ENCODE measurements at places on chromosomes 3 and 15.

- no peak for DNase-seq
These were observed 84.7 kb upstream of the LRRN1 start for GRCh38 chr3:3714572-3714971.

DNA sequence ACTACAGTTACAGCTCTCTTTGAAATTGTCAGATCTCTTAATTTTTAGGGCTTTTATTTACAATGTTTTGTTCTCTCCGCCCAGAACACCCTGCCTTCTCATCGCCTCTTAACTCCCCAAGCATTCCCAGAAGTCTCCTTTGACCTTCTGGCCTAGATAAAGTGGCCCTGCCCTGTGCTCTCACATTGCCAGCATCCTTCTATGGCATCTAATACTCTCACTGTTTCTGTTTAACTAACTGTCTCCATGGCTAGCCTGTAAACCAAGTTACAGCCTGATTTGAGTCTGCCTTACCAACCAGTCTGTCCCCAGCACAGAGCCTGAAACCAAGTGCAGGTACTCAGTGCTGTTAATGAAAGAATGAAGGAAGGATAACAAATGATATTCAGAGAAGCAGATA, 19.9 kb downstream of the COL8A1 start:
- DNase-seq, result no peak

DNA sequence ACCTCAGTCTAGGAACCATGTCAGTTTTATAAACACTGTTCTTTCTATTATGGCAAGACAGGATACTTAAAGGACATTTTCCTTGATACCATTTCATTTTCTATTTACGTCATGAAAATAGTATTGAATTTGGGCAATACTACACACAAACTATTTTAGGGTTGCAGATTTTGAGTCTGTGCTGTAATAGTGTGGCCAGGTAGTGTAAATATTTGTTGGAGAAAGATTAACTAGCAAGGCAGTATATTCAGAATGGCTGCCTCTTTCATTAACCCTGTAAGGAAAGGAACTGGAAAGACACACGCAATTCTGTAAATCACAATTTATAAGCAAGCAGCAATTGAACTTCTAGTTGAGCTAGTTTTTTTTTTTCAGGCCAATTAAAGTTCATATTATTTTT, 2.0 kb downstream of the CTXND1 start:
- no peak for DNase-seq

DNA sequence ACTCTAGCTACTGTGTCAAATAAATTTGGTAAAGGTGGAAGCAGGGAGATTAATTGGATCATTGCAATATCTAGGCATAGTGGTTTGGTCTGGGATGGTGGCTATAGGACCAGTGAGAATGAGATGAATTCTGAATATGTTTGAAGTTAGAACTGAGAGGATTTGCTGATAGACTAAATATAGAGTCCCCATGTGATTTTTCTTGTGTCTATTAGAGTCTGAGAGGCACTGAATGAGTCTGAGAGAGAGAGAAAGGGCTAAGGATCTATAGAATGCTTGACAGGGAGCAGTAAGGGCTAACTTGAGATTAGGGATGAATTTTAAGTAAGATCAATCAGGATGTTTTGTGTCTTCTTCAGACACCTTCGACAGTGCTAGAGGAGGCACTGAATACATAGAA, 77.9 kb upstream of the CHL1 start:
- no peak for DNase-seq

DNA sequence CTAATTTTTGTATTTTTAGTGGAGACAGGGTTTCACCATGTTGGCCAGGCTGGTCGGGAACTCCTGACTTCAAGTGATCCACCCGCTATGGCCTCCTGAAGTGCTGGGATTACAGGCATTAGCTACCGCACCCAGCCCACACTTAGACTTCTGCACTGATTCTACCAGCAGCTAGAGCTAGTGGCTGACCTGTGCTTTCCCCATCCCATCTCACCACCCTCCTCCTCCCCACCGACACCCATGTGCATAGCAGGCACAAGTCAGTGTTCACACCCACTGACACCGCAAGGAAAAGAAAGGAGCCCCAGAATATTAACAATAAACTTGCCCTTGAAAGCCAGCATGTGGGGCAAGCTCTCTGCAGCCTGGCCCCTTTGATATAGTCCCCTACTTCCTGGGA, 11.2 kb upstream of the ABTB1 start:
- DNase-seq, result no peak

GRCh38 chr15:56871867-56872266, 46.6 kb upstream of the TCF12 start:
- no peak for DNase-seq

GRCh38 chr3:89954137-89954536, 846.7 kb downstream of the EPHA3 start:
- no peak for DNase-seq

DNA sequence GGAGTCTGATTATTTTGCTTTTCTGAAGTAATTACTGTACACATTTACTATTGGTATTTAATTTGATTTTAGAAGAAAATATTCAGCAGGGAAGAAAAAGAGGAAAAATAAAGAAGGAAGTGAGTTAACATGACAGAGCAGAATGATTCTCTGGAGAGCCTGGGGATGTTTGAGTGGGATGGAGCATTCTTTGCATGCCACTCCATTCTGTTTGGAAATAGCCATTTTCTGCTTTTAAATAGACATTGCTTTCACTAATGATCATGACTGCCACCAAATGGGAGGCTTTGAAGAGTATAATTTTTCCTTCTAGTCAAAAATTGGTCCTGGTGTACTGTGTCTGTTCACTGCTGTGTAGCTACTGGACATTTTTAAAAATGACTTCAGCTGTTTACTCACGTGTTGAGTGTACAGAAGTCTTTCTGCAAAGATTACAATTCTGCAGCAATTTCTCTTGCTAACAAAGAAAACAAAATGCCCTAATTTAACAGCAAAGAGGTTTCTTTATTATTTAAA, 196.1 kb downstream of the RYR3 start:
- DNase-seq, result no peak

GRCh38 chr3:13142552-13143380, 69.5 kb upstream of the IQSEC1 start:
- DNase-seq, result no peak

DNA sequence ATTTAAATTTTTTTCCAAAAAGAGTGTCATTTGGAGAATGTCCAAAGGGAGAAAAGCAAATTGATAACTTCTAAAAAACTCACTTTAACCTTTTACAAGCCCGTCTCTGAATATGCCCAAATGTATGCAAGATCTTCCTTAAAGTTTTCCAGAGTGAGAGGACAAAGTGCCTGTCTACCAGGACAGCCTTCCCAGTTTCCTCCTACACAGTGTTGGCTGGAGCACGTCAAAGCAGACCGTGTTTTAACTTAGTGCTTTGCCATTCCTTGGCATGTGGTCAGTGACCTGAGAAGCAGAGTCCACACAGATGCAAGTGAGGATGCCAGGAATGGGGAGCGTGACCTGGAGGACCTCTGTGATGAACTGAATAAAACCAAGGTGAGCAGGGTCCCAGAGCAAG, 245.7 kb downstream of the FAM43A start:
- no peak for DNase-seq

DNA sequence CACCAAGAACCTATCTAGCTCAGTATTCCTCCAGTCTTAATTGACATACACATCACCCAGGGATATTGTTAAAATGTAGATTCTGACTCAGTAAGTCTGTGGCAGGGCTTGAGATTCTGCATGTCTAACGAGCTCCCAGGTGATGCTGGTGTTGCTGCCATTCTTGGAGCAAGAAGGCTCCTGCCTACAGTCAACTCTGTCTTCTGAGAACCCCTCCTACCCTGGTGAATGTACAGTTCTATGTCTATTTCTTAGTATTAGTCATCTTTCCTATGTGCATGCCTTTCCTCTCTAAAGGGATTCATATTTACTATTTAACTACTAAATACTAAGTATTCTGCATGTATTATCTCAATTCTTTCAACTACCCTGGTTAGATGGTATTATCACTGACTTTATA, 268.7 kb downstream of the EDEM1 start:
- DNase-seq, result no peak

DNA sequence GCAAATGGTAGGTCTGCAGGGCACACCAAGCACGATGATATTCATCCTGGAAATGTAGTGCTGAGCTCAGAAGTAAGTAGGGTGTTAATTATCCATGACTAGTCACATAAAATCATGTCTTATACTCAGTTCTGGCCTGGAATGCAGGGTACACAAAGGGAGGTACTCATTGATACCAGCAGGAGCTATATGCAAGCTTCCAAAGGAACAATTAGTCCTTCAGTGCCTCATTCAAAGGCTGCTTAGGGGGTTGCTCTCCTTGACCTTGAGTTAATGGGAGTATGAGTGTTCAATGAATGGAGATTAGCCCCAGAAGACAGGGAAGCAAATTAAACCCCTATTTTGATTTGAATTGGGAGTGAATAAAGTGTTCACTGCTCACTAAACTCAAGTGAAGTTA, 38.3 kb downstream of the CNTN6 start:
- DNase-seq, result no peak

GRCh38 chr3:66761093-66761780, 236.9 kb upstream of the KBTBD8 start:
- DNase-seq, result no peak

Measured in CD4-positive, alpha-beta T cell treated with Interleukin-2 at 100 ng/mL for 4 hours (primary cell).